MG63 (cell line): ENCODE measurements at places on chromosomes 13 and 19. TPM values are rescaled to one million over a fixed set of nuclear protein-coding genes. Genes with fewer than 3 reads are reported as not detected.
A peak's percentile ranks its signal among the peaks of the same experiment; 100 is the strongest.

The ADGRE1 gene
- total RNA-seq, result 17.3 and 17.8 TPM in 2 replicates

The LPAR2 gene
- total RNA-seq, result 0.79 TPM in 1 of 2 replicates, not detected in the other

The DCLK1 gene
- total RNA-seq, result 5.5 and 7.0 TPM in 2 replicates

The CEACAM18 gene
- total RNA-seq, result not detected in 2 replicates

The ADM5 gene
- total RNA-seq, result 0.33 and 1.4 TPM in 2 replicates

The PRR22 gene
- 3.6 TPM in 1 of 2 replicates, not detected in the other for total RNA-seq

DNA sequence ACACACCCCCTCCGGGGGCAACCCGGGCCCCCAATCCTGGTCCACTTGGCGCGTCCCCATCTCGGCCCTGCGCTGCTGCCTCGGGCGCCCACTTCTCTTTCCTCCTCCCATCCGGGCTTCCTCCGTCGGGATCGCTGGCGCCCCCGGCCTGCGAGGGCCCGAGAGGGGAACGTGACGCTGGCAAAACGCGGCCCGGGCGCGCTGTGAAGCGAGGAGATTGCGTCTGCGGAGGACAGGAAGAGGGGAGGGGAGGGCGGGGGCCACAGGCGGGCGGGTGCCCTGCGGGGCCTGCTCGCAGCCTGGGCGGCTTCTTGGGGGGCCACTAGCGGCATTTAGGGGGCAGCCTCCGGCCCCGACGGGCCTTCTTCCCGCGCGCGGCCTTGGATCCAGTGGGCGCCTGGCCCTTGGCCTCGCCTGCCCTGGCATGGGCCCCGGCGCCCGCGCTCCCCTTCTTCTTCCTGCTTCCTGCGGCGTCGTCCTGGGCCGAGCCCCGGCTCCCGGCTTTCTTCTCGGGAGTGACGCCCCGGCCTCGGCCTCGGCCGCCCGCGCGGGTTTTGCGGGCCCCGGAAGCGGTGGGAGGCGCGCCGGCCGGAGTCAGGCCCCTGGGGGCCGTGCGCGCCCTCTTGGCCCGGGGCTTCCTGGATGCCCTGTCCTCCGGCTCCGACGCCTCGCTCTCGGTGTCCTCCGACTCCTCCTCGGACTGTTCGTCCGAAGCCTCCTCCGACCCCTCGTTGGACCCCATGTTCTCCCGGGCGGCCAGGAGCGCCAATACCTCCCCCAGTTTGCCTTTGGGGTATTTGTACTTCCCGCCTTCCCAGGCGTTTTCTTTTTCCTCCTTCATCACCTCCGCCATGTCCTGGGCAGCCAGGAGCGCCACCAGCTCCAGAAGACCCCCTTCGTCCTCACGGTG is 2.2 kb downstream of the PNMA8B start:
- DNase-seq, result no peak

- DNase-seq, result no peak
These were observed at the start of gene NKG7 for GRCh38 chr19:51372649-51373504. TSS of gene NKG7 (minus strand) at chr19:51372654. CDS start at chr19:51372535, 119 bp downstream.

- DNase-seq, result peak; percentile 27
These were observed 2898.7 kb upstream of the PCDH20 start for GRCh38 chr13:64314331-64314730.

GRCh38 chr13:99689955-99690354 is 188.7 kb downstream of the TM9SF2 start:
- no peak for DNase-seq

DNA sequence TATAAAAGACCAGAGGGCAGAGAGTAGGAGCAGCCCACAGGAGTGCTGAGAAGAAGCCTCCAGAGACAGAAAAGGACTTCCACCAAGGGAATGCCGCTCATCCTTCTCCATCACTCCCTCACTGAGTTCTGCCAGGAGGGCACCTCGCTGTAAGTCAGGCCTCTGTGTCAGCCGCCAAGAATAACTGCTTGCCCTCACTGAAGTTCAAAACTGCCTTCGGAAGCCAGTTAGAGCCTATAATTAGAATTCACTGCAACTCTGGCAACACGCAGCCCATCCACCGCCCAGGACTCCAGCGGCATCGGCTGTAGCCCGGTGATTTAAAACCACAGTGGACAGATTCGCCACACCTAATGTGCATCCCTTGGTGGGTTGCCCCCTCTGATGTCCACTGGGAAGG is 281.8 kb upstream of the ZNF507 start:
- DNase-seq, result no peak

GRCh38 chr13:24178847-24179485 is 18.4 kb downstream of the SPATA13 start:
- no peak for DNase-seq

DNA sequence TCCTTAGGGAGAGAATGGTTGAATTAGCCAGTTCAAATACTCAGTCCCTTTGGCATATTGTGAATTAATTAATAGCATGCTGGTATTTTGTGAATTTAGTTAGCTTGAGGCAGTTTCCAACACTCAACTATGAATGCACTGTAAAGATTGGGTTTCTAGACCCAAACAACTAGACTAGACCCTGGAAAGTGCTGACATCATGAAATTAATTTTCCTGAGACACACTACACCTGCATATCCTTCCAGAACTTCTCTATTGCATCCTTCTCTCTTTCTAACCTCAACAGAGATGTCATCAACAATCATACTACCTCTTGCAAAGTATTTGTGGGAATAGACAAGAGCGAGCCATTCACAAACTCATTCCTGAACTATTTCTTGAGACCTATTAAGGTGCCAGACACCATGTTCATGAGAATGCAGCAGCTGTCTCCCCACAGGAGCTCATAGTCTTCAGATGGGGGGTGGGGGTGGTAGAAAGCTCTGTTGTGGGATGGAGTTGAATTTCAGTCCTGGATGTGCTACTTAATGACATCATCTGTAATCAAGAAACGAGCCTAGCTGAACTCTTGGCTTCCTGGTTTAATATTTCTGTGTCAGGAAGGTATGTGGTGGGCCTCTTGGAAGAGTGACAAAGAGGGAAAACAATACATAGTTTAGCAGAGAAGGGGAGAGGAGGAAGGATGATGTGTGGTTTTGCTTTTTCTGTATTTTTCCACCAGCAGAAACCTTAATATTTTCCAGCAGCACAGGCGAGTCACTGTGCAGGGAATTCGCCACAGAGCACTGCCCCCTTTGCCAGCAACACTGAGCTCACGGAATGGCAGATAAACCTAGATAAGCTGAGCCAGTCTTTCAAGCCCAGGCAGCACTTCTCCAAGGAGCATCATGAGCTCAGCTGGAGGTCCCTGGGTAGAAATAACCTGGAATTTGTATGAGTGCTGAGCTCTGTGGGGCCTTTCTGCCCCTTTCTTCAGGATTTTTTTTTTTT is 53.1 kb upstream of the CYSLTR2 start:
- DNase-seq, result peak; percentile 55

- no peak for DNase-seq
These were observed 35.3 kb downstream of the SOX1 start for GRCh38 chr13:112102243-112102642.

GRCh38 chr13:28043224-28043623 is 54.7 kb upstream of the URAD start:
- DNase-seq, result no peak

- no peak for DNase-seq
These were observed 82.7 kb downstream of the SLC10A2 start for GRCh38 chr13:102983496-102983895.

DNA sequence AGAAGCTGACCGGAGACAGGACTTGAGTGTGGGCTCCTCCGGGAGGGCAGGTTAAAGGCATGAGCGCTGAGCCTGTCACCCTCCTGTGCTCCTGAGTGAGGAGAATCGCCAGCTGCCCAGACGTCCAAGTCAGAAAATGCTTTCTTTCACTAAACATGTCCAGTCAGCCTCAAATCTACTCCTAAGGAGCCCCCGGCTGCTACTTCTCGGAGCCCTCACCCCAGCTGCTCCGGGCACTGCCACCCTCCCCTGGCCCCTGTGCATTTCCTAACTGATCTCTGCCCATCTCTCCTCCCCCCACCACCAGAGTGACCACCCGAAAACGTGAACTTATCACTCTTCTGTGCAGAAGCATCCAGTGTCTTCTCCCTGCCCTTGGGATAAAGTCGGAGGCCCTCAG is 277.5 kb upstream of the SOX1 start:
- DNase-seq, result no peak

- DNase-seq, result peak; percentile 47
These were observed 40.6 kb downstream of the DCLK1 start for GRCh38 chr13:36090592-36090991.

DNA sequence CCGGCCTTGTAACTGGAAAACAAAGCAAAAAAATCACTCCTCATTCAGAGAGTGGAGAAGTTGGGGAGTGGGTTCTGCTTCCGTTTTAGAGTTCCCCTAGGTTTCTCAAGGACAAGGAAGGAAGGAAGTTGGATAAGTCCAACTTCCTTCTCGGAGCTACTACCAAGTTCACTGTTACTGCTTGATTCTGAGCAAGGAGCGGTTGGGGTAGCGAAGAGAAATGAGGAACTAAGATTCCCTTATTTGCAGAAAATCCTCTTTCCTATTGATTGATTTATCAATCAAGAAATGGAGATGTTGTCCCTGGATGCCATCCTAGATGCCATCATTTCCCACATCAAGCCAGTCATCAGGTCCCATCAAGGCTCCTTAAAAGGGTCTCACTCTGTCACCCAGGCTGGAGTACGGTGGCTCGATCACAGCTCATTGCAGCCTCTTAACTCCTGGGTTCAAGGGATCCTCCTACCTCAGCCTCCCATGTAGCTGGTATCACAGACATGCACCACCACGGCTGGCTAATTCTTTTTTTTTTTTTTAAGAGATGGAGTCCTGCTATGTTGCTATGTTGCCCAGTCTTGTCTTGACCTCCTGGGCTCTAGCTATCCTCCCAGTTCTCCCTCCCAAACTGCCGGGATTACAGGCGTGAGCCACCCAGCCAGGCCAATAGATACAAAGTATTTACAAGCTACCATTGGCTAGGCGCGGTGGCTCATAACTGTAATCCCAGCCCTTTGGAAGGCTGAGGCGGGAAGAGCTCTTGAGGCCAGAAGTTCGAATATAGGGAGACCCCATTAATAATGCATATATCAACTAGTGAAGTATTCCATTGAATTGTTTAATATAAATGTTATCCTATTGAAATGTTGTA is 809 bp upstream of the B9D2 start:
- DNase-seq, result no peak

DNA sequence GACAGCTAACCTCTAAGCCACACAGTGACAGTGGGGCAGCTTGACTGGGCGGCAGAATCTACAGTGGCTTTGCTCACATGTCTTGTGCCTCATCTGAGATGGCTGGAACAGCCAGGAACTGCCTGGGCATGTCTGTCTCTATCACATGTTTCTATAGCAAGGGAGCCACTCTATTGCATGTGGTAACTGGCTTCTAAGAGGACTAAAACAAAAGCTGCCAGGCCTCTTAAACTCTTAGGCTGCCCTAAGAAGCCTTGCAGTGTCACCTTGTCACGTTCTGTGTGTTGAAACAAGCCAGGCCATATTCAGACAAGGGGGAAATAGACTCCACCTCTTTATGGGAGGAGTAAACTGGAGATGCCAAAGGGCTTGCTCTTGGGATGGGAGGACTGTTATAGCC is 122.9 kb upstream of the MAB21L1 start:
- DNase-seq, result no peak

- DNase-seq, result no peak
These were observed 54.2 kb downstream of the PCDH9 start for GRCh38 chr13:67175836-67176459.

DNA sequence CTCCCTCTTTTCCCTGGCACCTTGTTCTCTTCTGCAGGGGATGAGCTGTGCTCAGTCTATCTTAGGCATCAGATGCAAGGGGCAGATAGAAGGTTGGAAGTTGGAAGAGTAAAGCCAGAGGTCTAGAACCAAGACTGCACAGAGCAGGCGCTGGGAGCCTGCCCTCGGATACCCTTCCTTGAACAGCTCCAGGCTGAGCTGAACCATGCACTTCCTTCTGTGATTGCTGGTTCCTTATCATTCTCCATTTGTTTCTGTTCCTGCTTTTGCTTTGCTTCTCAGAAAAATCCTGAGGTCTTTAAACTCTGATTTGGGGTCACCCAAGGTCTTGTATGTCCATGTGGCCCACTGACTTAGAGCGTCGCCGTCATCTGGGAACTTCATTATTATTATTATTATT is 36.3 kb downstream of the ARHGEF18 start:
- no peak for DNase-seq

GRCh38 chr13:113663934-113664333 is 3.1 kb upstream of the GRK1 start:
- DNase-seq, result no peak

- peak; percentile 23 for DNase-seq
These were observed 21.9 kb downstream of the ANKRD27 start for GRCh38 chr19:32652894-32653598.

DNA sequence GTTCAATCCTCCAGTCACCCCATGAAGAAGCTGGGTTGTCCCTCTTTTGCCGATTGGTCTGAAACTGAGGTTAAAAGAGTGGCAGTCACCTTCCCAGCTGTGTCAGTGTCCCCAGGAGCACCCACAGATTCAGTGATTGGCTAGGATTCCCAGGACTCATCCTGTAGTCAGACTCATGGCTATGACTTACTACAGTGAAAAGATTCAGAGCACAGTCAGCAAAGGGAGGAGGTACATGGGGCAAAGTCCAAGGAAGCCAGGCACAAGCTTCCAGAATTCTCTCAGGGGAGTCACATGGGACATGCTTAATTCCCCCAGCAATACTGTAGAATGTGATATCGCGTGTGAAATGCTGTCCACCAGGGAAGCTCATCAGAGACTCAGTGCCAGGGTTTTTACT is 14.2 kb downstream of the ZNF473 start:
- no peak for DNase-seq

- peak; percentile 84 for DNase-seq
These were observed 22.3 kb downstream of the KCTD4 start for GRCh38 chr13:45178349-45179162.

GRCh38 chr13:59914556-59914955 is 249.2 kb downstream of the DIAPH3 start:
- no peak for DNase-seq

- no peak for DNase-seq
These were observed 80.3 kb downstream of the UFM1 start for GRCh38 chr13:38429916-38430315.

DNA sequence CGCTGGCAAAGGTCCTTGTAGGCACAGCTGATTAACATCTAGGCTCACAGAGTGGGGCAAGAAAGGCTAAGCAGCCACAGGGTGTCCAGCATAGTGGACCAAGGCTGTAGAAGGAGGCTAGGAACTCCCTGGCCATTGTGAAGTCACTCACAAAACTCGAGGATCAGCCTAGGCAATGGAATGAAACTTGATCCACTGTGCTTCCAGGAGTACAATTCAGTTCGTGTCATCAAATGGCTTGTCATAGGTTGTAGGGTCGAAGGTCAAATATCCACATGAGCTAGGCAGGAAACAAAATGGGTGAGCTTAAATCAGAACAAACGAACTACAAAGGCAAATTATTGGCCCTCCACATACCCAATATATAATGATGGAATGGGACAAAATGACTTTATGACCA is 4.4 kb upstream of the FAM187B start:
- no peak for DNase-seq
